Cerebellar nuclear complex (tissue), 1 donor: ENCODE measurements at places on chromosomes 5 and 9.

GRCh38 chr9:95648225-95648624, 131.5 kb upstream of the PTCH1 start:
- DNase-seq, result no peak

- no peak for DNase-seq
Measured at GRCh38 chr9:94042516-94043360, 41.5 kb upstream of the PTPDC1 start.

- no peak for DNase-seq
Measured at GRCh38 chr9:95463148-95464060, 53.4 kb downstream of the PTCH1 start.

DNA sequence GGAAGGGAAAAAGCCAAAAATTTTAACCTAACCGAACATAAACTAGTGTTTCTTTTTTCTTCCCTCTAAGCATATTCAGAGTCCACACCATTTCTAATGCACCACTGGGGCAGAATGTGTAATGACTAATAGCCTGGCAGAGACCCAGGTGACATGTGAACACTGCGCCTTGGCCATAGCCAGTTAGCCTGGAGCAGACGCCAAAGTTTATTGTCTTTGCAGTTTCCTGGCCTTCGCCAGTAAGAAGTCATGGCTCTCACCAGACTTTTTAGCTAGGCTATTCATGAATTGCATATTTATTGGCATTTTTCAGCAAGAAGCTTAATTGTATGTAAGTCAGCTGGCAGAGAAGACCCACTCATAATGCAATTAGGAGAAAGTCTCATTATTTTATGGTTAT, 182.8 kb upstream of the SLC27A6 start:
- no peak for DNase-seq
